ENCODE measurements at places on chromosomes 12 and 14.
A peak's percentile ranks its signal among the peaks of the same experiment; 100 is the strongest.

DNA sequence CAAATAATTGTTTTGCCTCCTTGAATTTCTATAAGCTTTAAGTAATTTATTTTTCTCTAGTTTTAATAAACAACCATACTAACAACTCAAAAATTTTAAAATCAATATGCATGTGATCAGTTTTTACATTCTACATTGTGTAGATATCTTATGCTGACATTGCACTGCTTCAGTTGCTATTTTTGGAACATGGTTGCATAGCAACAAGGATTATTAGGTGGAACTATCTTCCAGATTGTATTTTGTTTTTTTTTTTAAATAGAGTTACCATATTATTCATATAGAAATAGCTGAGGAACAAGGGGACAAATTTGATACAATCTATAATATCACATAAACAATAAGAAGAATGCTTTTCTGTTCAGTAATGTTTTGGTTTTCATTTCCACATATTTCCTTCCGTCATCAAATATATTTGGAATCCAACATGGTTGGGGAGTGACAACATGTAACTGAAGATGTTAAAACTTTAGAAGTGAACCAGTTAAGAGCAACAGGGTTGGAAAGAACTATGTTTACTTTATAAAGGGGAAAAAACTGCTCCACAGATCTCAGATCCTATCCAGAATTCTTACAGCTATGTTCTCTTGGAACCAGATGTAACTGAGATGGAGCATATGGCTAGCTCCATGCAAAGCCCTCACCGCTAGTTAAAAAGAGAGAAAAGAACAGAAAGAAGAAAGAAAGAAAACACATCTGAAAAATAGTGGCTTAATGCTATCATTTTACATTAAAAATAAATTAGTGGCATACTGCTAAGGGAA, 235.5 kb downstream of the NELL2 start:
- DNase-seq: no peak

DNA sequence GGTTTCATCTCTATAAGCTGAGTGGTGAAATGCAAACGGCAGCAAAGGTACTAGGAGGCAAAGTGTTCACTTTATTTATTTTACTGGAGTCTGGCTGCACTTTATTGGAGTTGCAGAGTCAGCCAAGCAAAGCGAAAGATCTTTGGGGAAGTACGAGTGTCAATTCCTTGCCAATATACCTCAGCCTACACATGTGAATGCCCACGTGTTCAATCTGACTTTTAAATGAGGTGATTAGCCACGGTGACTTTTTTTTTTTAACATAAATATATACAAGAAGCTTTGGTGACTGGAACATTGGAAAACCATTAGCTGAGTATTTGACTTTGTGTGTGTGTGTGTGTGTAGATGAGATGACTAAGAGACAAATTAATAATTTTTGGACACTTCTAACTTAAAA, 178.8 kb downstream of the NTS start:
- no peak for DNase-seq

- no peak for DNase-seq
These were observed 6.0 kb upstream of the SPTLC2 start for GRCh38 chr14:77622366-77622961.

GRCh38 chr12:4482936-4483335, 37.3 kb upstream of the FGF6 start:
- DNase-seq: no peak

- no peak for DNase-seq
These were observed 246.2 kb downstream of the MSRB3 start for GRCh38 chr12:65524666-65525065.

DNA sequence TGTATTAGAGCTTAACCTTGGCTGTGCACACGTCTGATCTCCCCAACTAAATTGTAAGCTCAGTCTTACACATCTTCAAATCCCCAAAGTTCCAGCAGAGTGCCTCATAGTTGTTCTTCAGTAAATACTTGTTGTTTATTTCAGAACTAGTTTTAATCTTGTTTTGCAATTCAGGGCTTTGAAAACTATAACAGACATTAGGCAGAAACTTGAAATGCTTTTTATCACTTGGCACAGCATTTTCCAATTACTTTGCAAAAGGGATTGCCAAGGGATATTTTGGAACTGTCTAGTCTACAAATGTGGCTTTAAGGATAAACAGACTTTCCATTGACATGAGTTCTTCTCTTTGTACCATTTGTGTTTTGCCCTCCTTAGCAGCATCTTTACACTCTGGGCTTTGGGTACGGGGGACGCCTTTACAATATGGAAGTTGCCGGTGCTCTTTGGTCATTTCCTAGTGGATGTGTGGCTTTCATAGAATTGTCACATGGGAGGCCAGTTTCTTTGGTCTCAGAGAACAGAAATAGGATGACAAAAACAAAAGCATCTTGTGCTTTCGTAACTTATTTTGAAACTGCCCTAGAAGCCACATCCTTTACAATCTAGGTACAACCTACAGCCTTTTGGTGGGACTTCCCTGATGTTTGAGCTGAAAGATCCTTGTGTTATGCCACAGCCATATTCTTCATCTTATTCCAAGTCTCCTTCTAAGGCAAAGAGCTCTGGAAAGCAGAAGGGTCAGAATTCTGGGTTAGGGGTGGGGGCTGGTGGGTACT, 96.9 kb downstream of the NPAS3 start:
- no peak for DNase-seq

DNA sequence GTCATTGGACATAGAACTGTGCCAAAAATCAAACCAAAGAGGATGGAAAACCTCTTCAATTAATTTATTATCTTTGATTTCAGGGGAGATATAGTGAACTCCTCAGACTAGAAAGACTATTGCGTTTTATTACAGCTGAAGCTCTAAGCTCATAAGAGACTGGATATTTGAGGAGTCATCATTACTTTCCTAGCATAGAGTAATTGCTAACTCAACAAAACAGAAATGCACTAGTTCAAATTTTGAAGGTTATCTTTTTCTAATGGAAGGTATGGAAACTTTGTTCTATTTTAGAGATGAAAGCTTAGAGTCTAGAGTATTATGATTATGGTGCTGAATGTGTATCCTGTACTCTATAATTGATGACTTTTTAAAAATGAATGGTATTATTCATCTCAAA, 5.3 kb upstream of the BEST3 start:
- DNase-seq: no peak

- DNase-seq: no peak
These were observed 15.0 kb upstream of the FOXG1 start for GRCh38 chr14:28751467-28752058.

GRCh38 chr14:66069830-66070541, 416.2 kb upstream of the CCDC196 start:
- DNase-seq: no peak

GRCh38 chr12:18446061-18446644, 184.8 kb downstream of the PIK3C2G start:
- no peak for DNase-seq

GRCh38 chr14:40133463-40133862, 701.2 kb upstream of the FBXO33 start:
- DNase-seq: no peak

- DNase-seq: no peak
These were observed 209.1 kb downstream of the PAX9 start for GRCh38 chr14:36870776-36871175.

DNA sequence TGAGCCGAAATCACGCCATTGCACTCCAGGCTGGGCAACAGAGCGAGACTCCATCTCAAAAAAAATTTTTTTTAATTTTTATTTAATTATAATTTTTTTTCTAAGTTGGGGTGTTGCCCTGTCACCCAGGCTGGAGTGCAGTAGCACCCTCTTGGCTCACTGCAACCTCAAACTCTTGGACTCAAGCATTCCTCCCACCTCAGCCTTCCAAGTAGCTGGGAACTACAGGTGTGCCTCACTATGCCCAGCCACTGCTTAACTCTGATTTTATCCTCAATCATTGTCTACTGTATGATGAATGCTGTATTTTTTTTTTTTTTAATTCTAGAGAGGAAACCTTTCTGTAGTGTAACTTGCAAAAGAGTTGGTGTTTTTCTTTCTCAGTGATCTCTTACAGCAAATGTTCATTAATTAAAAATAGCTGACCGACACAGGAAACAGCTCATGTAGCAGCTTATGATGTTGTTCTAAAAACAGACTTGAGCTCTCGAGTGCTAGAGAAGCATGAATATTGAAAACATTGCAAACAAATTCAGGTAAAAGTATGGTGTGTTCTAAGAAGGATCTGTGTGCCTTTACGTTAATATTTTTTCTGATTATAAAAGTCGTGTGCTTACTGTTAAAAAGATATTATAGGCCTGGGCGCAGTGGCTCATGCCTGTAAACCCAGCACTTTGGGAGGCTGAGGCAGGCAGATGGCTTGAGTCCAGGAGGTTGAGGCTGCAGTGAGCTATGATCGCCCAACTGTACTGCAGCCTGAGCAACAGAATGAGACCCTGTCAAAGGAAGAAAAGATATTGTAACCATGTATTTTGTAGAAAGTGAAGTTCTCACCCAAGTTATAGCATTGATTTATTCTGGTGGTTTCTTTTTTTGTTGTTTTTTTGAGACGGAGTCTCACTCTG, 68.9 kb downstream of the FGD4 start:
- no peak for DNase-seq

- no peak for DNase-seq
These were observed 43.1 kb downstream of the CACNA1C start for GRCh38 chr12:2095878-2096277.

GRCh38 chr12:24049728-24050127, 100.3 kb upstream of the SOX5 start:
- DNase-seq: peak; percentile 45

- no peak for DNase-seq
These were observed 69.2 kb upstream of the ETV6 start for GRCh38 chr12:11580125-11580751.

GRCh38 chr12:49912345-49913255, 8.9 kb upstream of the FAIM2 start:
- DNase-seq: no peak

GRCh38 chr12:131204416-131205274, 250.9 kb downstream of the ADGRD1 start:
- no peak for DNase-seq

DNA sequence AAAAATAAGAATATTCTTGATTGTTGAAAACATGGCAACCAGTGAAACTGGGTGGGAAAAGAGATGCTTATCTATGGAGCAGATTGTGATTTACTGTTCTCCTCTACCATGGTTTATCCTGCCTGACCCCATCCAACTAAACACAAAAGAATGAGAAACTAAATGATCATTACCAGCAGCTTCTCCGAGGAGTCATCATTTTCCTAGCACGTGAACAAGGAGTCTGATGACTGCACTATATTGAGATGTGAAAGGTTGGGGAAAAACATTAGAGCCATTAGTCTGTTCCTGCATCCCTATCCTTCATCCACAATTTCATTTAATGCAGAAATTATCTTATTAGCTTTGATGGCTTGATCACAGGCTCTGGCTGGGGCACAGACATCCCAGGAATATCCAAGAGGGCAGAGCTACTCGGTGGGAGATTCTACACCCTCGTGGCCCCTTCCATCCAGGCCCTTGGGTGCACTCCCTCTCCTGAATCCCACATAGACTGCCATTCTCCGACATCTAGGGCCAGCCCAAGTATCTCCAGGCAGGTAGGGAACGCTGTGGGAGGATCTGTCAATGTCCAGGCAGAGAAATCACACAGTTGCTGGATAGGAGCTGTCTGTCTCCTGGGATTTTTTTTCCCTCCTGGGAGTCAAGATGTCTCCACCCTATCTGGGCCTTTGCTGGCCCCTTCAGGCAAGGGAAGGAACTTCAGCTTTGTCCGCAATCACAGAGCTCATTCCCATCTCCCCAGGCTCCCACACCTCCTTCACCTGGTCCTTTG, 43.3 kb upstream of the DHRS4 start:
- DNase-seq: no peak

- no peak for DNase-seq
These were observed 694.2 kb downstream of the SLC6A15 start for GRCh38 chr12:84218406-84218805.

DNA sequence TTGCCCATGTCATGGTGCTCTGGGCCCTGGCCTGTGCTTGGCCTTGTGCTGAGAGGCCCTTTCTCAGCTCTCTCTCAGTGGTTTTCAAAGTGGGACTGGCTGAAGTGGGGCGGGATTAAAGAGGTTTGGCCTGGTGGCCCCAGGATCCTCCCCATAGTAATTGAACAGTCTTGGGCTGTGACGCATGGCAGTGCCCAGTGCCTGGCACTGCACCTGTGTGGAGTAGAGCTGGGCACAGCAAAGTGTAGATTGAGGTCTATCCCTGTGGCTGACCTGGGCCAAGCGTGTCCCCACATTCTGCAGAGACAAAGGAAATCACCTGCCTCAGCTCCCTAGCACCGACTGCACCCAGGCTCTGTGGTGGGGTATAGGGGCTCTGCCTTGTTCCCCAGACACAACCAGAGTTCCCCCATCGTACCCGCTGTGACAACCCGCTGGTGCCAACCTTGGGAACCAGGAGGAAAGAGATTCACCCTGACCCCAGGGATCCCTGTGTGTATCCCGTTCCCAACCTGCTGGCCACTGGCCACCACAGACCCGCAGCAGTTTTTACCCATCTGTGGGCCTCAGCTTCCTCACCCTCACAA, 9.9 kb upstream of the CYP46A1 start:
- DNase-seq: no peak

- no peak for DNase-seq
These were observed 44.3 kb upstream of the PSMA6 start for GRCh38 chr14:35247777-35248475.

GRCh38 chr12:53852061-53852460, 86.6 kb upstream of the HOXC13 start:
- DNase-seq: no peak

DNA sequence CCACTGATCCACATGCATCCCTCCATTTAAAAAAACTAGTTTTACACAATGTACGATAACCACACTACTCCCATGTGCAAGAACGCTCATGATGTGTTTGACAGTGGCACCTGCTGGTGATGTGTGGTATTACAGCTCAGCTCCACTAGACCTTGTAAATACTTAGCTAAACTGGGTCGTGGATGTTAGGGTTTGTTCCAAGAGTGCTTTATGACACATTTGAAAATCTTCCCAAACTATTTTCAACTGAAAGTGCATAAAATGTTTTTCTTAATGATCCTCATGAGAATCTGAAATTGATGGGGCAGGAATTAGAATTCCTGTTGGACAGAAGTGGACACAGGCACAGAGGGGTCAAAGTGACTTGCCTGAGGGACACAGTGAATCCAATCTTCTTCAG, 99.2 kb downstream of the SCARB1 start:
- no peak for DNase-seq

DNA sequence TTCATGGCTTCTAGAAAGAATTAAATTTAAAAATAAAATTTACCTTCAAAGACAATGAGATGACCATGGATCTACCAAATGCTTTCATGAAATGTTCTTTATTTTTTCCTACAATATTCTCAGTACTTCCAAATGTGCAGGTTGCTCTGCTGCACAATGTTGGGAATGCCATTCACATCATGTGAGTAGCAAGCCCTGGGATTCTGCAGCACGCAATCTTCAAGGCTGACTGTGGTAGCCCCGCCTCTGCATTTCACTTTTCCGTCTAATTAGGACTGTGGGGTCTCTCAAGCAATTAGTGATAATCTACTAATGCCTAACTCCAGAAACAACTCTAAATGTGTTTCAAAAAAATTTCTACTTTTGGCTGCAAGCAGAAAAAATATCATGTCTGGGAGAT, 13.7 kb upstream of the NTN4 start:
- no peak for DNase-seq
